ENCODE measurements at places on chromosomes 3 and 15.

- peaks cover 3% of the 10 kb centered on the region for H3K4me1 ChIP-seq
- no peaks in the 10 kb centered on the region for H3K27me3 ChIP-seq
- H3K36me3 ChIP-seq, result no peaks in the 10 kb centered on the region
- no peak overlapping the region for H3K27ac ChIP-seq
- H3K4me3 ChIP-seq, result no peak overlapping the region
Measured at GRCh38 chr3:114587986-114588385, 294.2 kb downstream of the TIGIT start.

GRCh38 chr15:76711351-76711827 is 193.8 kb downstream of the SCAPER start:
- H3K36me3 ChIP-seq, result peaks cover 33% of the 10 kb centered on the region
- H3K27me3 ChIP-seq, result no peaks in the 10 kb centered on the region
- H3K27ac ChIP-seq, result no peak overlapping the region
- peaks cover 4% of the 10 kb centered on the region for H3K4me1 ChIP-seq
- no peak for DNase-seq

DNA sequence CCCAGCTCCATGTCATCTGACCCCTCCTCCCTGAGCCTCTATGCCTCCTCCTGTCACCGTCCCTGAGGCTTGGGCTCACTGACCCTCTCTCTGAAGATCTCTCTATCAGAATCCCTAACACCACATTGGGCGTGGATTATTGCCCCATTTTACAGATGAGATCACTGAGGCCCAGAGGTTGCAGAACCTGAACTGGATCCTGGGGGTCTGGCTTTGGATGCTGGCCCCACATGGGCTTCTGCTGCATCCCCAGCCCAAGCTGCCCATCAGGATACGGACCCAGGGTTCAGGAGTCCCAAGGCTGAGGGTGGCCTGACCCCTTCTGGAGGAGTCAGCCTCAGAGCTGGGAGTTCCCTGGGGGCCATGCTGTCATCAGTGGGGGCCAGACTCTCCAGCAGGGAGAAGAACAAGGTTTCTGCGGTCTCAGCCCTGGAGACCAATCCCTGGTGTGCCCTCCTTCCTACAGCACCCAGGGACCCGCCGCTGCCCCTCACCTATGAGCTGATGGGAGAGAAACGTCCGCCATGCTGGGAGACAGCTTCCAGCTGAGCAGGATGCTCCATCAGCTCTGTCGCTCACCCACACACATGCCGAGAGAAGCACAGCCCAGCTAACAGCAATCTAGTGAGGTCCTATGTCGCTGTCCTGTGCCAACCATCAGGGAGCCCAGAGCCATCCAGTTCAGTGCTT is 273.1 kb downstream of the UACA start:
- no peak overlapping the region for H3K4me3 ChIP-seq
- peaks cover 55% of the 10 kb centered on the region for H3K27me3 ChIP-seq
- DNase-seq, result no peak
- peaks cover 90% of the 10 kb centered on the region for H3K4me1 ChIP-seq
- peaks cover 5% of the 10 kb centered on the region for H3K36me3 ChIP-seq
- H3K27ac ChIP-seq, result peak overlapping the region; percentile 71

- peaks cover 53% of the 10 kb centered on the region for H3K4me1 ChIP-seq
- peaks cover 17% of the 10 kb centered on the region for H3K27me3 ChIP-seq
- no peak for DNase-seq
- H3K27ac ChIP-seq, result peak overlapping the region; percentile 81
- H3K36me3 ChIP-seq, result peaks cover 10% of the 10 kb centered on the region
Measured at GRCh38 chr3:100602506-100603444, 6.6 kb upstream of the ADGRG7 start.
